Camera-type eye (tissue), 1 donor: ENCODE measurements at places on chromosomes 3 and 15. TPM values are rescaled to one million over a fixed set of nuclear protein-coding genes. Genes with fewer than 3 reads are reported as not detected.

The ZFYVE19 gene
- 35.9 TPM for total RNA-seq

The EXD1 gene
- total RNA-seq: not detected

The CHCHD4 gene
- total RNA-seq: 11.0 TPM

The SGO1 gene
- 6.6 TPM for total RNA-seq

The GABRR3 gene
- 25.8 TPM for total RNA-seq

The FBXL2 gene
- total RNA-seq: 30.1 TPM

The SMCO1 gene
- 0.38 TPM for total RNA-seq

The TRH gene
- 14.0 TPM for total RNA-seq

The MYRIP gene
- 8.6 TPM for total RNA-seq

The CDC25A gene
- 4.6 TPM for total RNA-seq

The UQCC5 gene
- 2.5 TPM for total RNA-seq

The SLC9C1 gene
- total RNA-seq: 1.5 TPM

The RARB gene
- 86.3 TPM for total RNA-seq

The ACVR2B gene
- 55.0 TPM for total RNA-seq

The CPNE9 gene
- 3.8 TPM for total RNA-seq

The PPP1R14D gene
- total RNA-seq: not detected

The HESX1 gene
- total RNA-seq: 1.9 TPM

The KNL1 gene
- 14.2 TPM for total RNA-seq

The ARNT2 gene
- 44.4 TPM for total RNA-seq

The GOLGA6B gene
- total RNA-seq: not detected

The TGM5 gene
- 0.38 TPM for total RNA-seq

The SACM1L gene
- 82.8 TPM for total RNA-seq

The TRIM42 gene
- not detected for total RNA-seq

The CHRNA5 gene
- total RNA-seq: 3.6 TPM

The BCL2A1 gene
- 1.5 TPM for total RNA-seq
